ENCODE measurements at places on chromosomes 4 and X. TPM values are rescaled to one million over a fixed set of nuclear protein-coding genes. Genes with fewer than 3 reads are reported as not detected.

- DNase-seq = no peak
Measured at GRCh38 chr4:160350944-160351343, 1248.1 kb downstream of the RAPGEF2 start.

GRCh38 chr4:14308229-14308651 is 680.7 kb upstream of the BOD1L1 start:
- no peak for DNase-seq

GRCh38 chr4:4969298-4969697 is 50.0 kb downstream of the CYTL1 start:
- no peak for DNase-seq

GRCh38 chrX:130224810-130225209 is 43.9 kb downstream of the ZNF280C start:
- DNase-seq = peak; percentile 6

DNA sequence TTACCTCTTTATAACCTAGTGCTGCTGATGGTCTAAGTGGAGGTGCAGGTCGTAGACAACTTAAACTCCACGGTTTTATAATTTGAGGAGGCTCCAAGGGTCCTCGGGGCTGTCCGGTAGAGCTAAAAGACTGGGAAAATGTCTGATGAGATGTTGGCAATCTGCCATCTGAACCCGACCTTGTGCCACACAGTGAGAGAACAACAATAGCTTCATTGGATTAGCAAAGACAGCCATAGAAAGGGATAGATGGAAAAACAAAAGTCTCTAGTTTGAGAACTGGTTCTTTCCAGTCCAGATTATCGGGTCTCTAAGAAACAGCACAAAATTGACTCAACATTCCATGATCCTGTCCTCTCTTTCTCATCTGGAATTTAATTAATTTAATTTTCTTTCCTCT is 31.6 kb downstream of the CD40LG start:
- DNase-seq = no peak

- no peak for DNase-seq
Measured at GRCh38 chr4:141020801-141021261, 112.4 kb downstream of the RNF150 start.

DNA sequence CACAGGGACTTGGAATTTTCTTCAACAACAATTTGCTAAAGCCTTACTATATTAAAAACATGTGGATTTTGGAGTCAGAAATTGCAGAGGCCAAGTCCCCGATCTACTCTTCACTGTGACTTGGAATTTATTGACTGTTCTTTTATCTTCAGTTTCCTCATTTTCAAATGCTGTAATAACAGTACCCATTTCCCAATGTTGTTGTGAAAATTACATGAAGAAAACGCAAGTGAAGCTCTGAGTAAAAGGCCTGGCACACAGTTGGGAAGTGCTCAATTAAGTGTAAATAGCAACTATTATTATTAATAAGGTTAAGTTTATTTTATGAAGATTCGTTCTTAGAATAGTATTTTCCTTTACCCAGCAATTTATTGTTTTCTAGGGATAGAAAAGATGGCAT is 15.7 kb downstream of the STBD1 start:
- no peak for DNase-seq

- peak; percentile 83 for DNase-seq
Measured at GRCh38 chr4:153518637-153519389, 52.7 kb downstream of the TMEM131L start.

GRCh38 chr4:687971-688853 is 739 bp downstream of the SLC49A3 start:
- DNase-seq = no peak

DNA sequence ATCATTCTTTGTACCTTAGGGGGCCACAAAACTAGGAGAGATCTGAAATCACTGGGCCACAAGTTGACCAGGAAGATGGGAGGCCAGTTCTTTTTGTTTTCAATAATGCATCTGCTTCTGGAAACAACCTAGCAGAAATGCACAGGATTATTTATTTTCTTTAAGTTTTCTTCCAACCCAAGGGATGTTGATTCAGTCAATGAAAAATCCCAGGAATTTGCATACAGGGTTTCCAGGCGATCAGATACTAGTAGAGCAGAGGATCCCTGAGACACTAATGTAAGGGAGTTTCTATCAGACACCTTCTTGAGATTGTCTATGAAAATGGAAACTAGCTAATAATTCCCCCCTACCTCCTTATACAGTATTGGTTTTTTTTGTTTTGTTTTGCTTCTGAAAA is 7.4 kb downstream of the ATOH1 start:
- DNase-seq = no peak

GRCh38 chr4:140240237-140240636 is 86.3 kb upstream of the MAML3 start:
- no peak for DNase-seq

DNA sequence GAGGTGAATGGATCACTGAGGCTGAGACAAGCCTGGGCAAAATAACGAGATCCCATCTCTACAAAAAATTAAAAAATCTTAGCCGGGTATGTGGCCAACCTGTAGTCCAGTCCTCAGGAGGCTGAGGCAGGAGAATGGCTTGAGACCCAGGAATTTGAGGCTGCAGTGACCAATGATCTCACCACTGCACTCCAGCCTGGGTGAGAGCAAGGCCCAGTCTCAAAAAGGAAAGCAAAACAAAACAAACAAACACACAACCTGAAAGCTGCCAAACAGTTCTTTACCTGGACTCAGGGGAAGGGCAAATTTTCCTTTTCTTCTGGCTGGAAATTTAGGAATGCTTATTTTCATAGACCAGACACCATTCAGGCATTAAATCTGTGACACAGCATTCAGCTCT is 163.1 kb upstream of the FAT1 start:
- no peak for DNase-seq

GRCh38 chrX:27309406-27309805 is 153.7 kb downstream of the PPP4R3C start:
- no peak for DNase-seq

DNA sequence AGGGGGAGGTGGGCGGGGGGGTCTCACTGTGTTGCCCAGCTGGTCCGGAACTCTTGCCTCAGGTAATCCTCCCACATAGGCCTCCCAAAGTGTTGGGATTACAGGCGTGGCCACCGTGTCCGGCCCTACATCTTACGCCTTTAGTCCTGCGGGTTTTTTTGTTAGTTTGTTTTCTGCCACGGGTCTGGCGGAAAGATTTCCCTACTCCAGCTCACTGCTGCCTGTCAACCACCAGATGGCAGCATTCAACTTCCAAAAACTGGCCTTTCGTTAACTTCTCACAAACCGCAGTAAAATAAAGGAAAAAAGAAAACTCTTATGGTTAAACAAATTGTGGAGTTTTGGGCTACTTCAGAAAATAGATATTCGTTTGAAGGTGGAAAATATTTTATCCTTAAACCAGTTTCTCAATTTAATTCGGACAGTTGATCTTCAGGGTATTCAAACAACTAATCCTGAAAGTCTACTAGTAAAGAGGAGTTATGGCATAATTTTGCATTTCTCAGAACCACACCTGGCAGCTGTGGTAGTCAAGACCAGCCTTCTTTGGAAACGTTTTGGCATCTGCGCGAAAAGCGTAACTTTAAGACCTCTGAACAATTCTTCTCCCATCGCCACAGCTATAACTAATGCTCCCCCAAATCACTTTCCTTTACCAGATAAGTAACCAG is 41.1 kb downstream of the LUZP4 start:
- peak; percentile 44 for DNase-seq

DNA sequence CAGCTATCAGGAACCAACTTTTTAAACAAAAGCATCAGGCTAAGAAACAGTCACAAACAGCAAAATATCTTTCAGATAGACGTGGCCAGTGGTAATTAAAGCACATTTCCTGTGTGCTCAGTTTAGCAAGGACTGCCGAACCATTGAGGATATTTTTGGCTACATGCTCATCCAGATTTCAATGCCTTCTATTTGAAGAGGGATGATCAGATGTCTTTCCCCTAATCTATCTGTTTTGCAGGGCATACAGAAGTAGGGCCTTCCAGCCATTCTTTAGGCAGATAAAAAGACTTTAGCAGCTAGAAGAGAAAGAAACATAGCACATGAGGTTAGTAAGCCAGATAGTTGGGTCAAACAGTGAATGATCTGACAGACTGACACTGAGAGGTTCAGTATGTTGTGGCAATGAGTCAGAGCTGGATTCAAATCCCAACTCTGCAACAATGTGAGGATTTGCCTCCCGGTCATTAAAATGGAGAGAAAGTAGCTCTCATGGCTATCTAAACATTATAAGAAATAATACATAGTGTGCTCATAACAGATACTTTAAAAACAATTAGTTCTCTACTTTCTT is 100.0 kb upstream of the PRKG2 start:
- no peak for DNase-seq

DNA sequence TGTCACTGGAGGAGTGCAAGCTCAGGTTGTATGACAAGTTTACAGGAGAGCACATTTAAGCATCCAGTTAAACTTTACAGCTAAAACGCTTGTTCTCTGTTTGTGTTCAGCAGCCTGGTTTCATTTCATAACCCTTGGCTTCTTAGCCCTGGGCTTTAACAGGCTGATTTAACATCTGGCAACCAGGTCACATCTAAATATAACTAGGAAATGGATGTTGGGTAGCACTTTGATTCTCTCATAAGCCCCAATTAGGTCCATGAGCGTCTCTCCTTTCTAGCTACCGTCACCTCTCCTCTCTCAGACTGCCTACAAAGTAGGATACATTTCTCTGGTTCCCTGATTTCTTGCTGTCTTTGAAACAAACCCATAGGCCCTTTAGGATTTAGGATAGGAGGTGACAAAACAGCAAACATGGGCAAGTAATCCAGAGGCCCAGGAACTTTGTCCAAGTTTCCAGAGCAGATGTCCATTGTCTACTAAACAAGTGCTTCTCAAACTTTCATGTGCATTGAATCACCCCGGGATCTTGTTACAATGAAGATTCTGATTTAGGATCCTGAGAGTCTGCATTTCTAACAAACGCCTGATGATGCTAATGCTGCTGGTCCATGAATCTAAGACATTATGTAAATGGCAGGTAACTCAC is 22.5 kb downstream of the OTUD6A start:
- no peak for DNase-seq

DNA sequence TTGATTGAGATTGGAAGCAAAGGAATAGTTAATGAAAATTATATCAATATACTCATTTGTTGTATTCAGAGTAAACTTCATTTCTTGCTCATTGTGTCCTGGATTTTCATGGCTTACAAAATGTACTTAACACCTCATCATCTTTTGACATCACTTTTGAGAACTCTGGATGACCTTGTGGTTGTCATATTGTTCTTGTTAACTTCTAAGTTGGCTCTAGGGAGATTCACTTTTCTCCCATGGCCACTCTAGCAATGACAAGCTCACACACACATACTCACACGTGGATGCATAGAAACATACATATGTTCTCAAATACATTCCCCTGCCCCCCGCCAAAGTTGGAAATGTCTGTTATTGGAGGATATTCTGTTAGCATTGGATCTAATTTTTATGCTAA is 15.3 kb downstream of the PHEX start:
- DNase-seq = no peak

DNA sequence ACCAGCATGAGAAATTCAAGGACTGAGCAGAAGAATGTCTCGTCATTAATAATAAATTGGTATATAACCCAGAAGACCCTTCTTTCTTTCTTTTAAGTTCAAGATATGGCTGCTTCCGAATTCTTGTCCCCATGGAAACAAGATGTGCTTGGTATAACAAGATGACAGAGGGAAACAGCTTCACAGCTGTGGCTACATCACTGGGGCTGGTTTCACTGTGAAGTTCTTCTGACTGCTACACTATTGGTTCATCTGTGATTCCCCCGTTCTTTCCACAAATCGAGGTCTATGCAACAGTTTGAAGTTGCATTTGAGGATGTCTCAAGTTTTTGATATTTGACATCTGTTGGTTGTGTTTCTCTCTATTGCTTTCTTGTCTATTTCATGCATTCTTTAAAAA is 12.3 kb upstream of the DTHD1 start:
- peak; percentile 27 for DNase-seq

DNA sequence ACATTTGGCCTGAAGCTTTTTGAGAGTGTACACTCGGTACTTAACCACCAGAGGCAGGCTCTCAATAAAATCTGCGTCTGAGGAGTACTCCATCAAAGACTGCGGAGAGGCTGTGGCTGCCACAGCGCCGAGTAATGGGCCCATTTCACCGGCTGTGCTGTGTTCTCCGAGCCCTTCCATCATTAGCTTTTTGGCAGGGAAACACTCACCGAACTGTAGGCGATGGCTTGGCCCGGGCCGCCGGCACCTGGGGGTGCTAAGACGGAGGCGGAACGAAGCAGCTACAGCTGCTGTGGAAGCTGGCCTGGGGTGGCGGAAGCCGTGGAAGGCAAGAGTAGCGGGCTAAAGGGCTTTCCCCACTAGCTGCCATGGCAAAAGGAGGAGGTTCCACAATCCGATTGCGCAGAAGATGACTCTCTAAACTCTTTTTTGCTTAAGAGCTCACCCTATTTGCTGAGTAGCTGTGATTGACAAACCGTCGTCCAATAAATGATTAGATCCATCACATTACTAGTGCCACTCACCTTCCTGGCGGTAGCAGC is 48.5 kb upstream of the PABPC1L2A start:
- no peak for DNase-seq

DNA sequence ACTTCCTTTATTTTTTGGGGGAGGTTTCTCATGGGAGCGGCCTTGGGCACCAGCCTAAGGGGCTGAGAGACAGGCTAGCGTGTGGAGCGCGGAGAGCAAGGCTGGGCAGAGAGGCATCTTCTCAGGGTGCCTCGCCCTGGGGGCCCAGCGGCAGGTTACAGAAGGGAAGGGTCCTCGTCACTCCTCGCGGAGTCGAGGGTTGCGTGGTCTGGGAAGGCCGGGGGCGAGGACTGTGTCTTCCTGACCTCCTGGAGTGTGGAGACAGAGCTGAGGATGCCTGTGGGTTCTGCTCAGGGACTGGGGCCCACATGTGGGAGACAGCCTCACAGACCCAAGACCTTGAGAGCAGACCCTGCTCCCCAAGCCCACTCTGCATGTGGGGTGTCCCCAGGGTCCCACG is 79.6 kb upstream of the LRPAP1 start:
- DNase-seq = no peak

GRCh38 chr4:137531168-137531985 is 917 bp downstream of the PCDH18 start:
- DNase-seq = no peak

DNA sequence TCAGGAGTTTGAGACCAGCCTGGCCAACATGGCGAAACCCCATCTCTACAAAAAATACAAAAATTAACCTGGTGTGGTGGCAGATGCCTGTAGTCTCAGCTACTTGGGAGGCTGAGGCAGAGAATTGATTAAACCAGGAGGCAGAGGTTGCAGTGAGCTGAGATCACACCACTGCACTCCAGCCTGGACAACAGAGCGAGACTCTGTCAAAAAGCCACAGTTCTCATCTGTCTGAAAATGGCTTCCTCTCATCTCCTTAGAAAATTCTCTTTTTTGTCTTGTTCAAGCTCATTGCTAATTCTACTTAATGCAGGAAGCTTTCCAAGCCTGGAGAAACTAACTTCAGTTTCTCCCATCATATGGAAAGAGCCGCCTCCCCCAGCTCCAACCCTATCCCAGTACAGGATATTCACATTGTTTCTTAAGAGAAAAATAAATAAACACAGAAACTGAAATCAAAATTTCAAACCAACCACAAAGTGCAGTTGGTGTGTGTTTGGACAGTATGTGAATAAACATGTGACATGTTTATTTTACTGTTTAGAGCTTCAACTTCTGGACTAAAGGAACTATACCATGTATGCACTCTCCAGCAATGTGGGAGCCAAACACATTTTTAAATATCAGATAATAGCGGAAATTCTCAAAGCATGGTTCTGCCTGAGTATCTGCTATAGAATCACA is 55.0 kb upstream of the GAB1 start:
- DNase-seq = no peak

HSD17B13 gene
- 0.59 TPM for polyA plus RNA-seq

ATP1B4 gene
- 0.66 TPM for polyA plus RNA-seq

ANXA10 gene
- 1.1 TPM for polyA plus RNA-seq

STBD1 gene
- polyA plus RNA-seq = 9.5 TPM

PDLIM3 gene
- 2.9 TPM for polyA plus RNA-seq

JADE1 gene
- polyA plus RNA-seq = 11.2 TPM

GK2 gene
- polyA plus RNA-seq = not detected

GPC4 gene
- 10.3 TPM for polyA plus RNA-seq

Measured in small intestine (tissue), 16 donors.